ENCODE measurements at places on chromosomes 7 and 10.

DNA sequence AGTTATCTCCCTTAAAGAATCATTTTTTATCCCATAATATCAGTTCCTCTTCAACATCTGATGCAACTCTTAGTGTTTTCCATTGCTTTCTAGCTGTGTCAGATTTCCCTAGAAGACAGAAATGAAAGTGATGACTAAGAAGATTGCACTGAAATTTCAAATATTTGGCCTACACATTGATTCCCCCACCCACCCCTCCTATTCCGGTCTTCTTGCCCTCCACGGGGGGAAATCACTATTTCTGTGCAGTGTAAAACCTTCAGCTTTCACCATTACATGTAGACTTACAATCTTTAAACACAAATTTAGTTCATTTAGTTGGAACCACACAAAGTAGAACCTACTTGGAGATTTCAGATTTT, 63.7 kb upstream of the IL6 start:
- no peak for DNase-seq

GRCh38 chr10:94397549-94398370, 4.6 kb upstream of the TBC1D12 start:
- DNase-seq, result no peak

DNA sequence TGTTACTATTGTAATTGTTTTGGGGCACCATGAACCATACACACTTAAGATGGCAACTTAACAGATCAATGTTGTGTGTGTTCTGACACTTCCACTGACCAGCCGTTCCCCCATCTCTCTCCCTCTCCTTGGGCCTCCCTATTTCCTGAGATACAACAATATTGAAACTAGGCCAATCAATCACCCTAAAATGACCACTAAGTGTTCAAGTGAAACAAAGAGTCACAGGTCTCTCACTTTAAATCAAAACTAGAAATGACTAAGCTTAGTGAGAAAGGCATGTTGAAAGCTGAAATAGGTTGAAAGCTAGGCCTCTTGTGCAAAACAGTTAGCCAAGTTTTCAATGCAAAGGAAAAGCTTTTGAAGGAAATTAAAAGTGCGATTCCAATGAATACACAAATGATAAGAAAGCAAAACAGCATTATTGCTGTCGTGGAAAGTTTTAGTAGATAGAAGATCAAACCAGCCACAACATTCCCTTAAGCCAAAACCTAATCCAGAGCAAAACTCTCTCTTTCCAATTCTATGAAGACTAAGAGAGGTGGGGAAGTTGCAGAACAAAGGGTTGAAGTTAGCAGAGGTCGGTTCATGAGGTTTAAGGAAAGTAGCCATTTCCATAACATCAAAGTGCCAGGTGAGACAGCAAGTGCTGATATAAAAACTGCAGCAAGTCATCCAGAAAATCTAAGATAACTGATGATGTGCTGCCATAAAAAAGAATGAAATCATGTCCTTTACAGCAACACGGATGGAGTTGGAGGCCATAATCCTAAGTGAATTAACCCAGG, 90.6 kb downstream of the MTPN start:
- DNase-seq, result no peak

- DNase-seq, result no peak
These were observed 671 bp upstream of the PAPSS2 start for GRCh38 chr10:87658858-87659555.

GRCh38 chr7:116544487-116544886, 19.7 kb downstream of the CAV1 start:
- no peak for DNase-seq

DNA sequence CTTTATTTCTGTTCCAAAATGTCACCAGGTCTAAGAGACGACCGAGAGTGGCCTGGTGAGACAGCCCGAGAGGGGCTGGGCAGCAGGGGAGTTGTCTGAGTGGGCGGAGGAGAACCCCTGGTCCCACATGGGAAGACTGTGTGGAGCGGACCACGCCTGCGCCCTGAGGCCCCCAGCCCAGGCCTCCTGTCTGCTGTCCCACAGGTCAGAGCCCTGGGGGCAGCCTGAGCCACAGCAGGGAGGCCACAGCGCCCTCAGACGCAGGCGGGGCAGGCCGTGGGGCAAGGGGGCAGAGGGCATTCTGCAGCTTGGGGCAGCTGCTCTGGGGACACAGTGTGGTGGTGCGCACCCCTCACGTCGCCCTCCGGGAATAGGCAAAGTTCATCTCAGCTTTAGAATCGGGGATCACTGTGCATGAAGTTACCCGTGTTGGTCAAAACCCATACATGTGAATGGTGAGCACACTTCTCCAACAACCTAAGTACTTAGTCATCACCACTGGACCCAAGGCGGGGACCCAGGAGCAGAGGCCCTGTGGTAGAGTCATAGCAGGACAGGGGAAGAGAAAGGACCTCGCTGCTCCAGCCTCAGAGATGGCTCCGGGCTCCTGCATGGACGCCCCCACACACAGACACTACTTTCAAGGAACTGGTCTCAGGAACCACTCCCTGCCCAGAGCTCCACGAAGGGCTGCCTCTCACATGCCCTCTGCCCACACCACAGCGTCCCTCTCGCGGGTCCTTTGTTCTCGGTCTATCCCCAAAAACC, 214.7 kb downstream of the ELFN1 start:
- DNase-seq, result no peak

DNA sequence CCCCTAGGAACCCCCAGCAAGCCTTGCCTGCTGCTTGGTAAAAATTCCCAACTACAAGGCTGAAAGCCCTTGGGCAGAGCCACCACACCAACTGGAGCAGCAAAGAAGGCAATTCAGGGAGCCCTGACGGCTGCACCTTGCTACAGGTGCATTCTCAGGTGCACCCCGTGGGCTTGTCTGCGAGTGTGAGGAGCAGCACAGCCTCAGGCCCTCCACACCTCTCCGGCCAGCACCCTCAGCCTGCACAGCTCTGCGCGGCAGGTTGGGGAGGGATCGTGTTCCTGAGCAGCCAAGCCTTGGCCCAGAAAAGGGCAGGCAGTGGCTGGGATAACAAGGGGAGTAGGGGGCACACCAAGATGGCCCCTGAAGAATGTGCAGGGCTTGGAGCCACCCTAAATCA, 104.1 kb downstream of the FAM53B start:
- no peak for DNase-seq

GRCh38 chr10:97321032-97321803, 2.1 kb downstream of the FRAT1 start:
- DNase-seq, result peak; percentile 40

- no peak for DNase-seq
These were observed 1019.0 kb downstream of the XPNPEP1 start for GRCh38 chr10:108904163-108904838.

DNA sequence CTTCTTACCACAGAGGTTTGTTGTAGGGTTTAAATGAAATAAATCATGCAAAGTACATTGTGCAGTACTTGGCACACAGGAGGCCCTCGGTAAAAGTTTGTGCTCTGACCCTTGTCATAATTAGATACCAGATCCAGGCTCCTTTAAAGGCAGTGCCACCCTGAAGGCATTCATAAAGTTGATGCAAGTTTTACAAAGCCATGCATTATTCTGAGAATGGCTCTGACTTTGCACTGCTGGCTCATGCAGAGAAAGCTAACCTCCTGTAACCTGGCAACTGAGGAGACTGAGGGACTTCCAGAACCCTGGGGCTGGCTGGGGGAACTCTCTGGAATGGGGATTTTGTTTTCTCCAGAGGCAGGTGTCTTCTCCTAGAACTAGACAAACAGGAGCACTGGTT, 570.9 kb downstream of the CCSER2 start:
- DNase-seq, result no peak

DNA sequence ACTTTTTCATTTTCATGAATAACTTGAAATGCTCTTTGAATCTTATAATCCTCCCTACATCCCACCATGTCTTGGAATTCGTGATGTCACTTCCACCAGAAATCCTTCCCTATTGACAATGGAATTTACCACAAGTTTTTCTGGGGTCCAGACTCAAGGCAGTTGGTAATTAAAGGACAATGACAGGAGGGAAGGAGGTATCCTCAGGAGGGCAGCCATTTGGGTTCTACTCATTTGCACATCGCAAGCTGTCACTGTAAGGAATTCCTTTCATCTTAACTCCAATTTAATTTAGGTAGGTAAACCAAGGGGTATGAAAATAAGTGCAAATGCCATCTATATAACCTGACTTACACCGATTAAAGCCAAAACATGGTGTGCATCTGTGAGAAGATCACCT, 21.9 kb downstream of the LRRC17 start:
- no peak for DNase-seq

GRCh38 chr10:69898524-69898923, 96.8 kb downstream of the COL13A1 start:
- no peak for DNase-seq

DNA sequence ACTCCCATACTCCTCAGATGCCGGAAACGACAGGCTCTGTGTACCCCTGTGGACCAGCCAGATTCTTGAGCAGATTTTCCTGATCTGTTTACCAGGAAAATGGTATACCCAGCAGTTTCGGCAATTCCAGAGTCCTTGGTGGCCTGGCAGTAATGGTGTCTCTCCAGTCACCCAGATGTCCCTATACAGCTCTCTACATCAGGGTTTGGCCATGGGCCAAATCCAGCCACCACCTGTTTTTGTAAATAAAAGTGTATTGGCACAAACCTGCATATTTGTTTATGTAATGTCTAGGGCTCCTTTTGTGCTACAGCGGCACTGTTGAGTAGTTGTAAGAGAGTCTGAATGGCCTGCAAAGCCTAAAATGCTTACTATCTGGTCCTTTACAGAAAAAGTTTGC, 491.3 kb downstream of the RPS24 start:
- DNase-seq, result no peak

All from amygdala (tissue), 56 donors.